Placental epithelial cell (primary cell): ENCODE measurements at places on chromosomes 7 and 10. TPM values are rescaled to one million over a fixed set of nuclear protein-coding genes. Genes with fewer than 3 reads are reported as not detected.

GLI3 gene
- 1.8 and 3.1 TPM in 2 replicates for total RNA-seq

TFR2 gene
- 1.2 and 1.7 TPM in 2 replicates for total RNA-seq

SPDYE1 gene
- not detected in 2 replicates for total RNA-seq

LAMB1 gene
- 302 and 670 TPM in 2 replicates for total RNA-seq

ASIC3 gene
- total RNA-seq: 0.22 and 1.2 TPM in 2 replicates

PKD1L1 gene
- under 0.01 TPM in 2 replicates for total RNA-seq

ADAM22 gene
- under 0.01 and 0.11 TPM in 2 replicates for total RNA-seq

ERVW-1 gene
- not detected in 2 replicates for total RNA-seq

SPDYE2B gene
- not detected in 2 replicates for total RNA-seq

SPDYE2 gene
- total RNA-seq: not detected in 2 replicates

GPR85 gene
- 26.0 and 33.8 TPM in 2 replicates for total RNA-seq

DENND2A gene
- 12.7 and 26.3 TPM in 2 replicates for total RNA-seq

FAM25C gene
- total RNA-seq: 20.6 TPM in 1 of 2 replicates, not detected in the other

NPSR1 gene
- total RNA-seq: not detected in 2 replicates

LIPF gene
- total RNA-seq: not detected in 2 replicates

HSPB1 gene
- 217 and 235 TPM in 2 replicates for total RNA-seq

REEP3 gene
- 19.2 and 50.5 TPM in 2 replicates for total RNA-seq

HOXA3 gene
- total RNA-seq: 1.4 and 4.7 TPM in 2 replicates
